ENCODE measurements at places on chromosomes 5 and 9.

- no peak for DNase-seq
Measured at GRCh38 chr9:134571326-134571931, 70.2 kb upstream of the COL5A1 start.

- no peak for DNase-seq
Measured at GRCh38 chr5:15487228-15487627, 12.8 kb upstream of the FBXL7 start.

GRCh38 chr5:139752506-139753473 lies 42.8 kb upstream of the PSD2 start:
- no peak for DNase-seq

GRCh38 chr5:111983459-111983858 lies 226.5 kb upstream of the NREP start:
- no peak for DNase-seq

DNA sequence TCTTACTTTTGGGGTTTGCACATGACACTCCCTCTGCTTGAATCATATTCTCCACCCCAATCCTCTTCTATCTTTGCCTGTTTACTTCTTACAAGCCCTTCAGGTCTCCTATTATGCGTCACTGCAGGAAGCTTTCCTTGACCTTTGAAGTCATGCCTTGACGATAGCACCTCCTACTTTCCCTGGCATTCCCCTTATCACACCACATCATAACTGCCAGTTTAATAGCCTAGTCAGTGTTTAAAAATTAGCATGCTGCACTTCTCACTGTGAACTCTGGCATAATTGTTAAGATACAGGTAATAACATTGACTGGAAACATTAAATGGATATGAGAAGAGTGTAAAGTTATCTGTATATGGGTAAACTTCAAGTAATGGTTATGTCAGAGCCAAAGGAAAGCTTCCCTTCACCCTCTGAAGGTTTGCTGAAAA lies 37.1 kb upstream of the CEP120 start:
- no peak for DNase-seq

- DNase-seq = no peak
Measured at GRCh38 chr5:171808453-171808852, 22.8 kb downstream of the SMIM23 start.

DNA sequence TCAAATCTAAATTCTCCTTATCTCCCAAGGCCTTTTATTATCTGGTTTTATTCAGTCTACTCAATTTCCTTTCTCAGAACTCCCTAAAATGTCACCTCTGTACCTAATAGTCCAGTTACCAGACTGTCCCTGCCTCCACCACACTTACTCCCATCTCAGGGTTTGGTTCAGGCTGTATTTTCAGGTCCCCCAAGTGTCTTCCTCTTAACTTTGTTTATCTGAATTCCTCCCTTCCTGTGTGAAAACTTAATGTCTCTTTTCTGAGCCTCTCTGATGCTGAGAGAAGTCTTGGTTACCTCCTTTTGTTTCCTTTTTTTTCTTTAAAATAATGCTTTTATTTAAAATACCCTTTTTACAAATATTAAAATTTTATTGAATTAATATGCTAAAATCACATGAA lies 133.4 kb downstream of the PAM start:
- DNase-seq = no peak

DNA sequence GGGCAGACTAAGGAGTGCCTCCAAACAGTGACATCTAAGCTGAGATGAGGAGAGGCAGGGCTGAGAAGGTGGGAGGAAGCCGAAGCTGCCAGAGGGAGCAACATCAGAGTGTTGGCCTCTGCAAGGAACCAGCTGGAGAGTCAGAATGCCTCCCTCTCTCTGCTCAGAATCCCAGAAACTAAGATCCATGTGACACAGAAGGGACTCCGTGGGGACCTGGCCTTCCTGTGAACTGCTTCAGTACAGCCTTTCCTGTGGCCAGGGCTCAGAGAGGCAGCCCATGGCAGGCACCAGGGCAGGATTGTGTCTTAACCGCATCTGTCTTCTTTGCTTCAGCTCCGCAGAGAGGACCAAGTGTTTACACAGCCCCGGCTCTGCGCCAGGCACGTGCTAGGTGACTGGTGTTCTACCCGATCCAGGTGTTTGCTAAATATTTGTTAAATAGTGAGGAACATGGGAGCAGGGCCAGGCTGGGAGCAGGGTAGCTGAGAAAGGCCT lies 33.5 kb downstream of the KCNMB1 start:
- DNase-seq = no peak

- no peak for DNase-seq
Measured at GRCh38 chr5:73204332-73204731, 31.3 kb downstream of the TMEM174 start.

GRCh38 chr5:132773601-132774355 lies 3.3 kb downstream of the SEPTIN8 start:
- DNase-seq = no peak

DNA sequence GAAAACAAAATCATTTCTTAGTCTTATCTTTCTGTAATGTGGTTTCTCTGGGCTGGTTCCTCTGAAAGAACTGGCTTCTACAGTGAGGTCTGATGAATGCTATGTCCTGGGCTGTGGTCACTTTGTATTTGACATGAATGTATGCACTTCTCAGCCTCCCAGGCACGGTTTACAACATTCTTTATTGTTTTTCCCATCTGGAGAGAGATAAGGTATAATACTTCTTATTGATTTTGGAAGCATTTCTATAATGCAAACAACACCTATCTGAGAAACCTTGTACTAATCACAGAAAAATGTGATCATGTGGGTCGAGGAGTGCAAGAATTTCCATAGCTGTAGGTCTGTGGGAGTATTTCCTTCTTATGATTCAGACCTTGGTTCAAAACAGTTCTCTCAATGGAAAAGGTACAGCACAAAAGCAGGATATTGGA lies 46.9 kb downstream of the ACTBL2 start:
- no peak for DNase-seq

DNA sequence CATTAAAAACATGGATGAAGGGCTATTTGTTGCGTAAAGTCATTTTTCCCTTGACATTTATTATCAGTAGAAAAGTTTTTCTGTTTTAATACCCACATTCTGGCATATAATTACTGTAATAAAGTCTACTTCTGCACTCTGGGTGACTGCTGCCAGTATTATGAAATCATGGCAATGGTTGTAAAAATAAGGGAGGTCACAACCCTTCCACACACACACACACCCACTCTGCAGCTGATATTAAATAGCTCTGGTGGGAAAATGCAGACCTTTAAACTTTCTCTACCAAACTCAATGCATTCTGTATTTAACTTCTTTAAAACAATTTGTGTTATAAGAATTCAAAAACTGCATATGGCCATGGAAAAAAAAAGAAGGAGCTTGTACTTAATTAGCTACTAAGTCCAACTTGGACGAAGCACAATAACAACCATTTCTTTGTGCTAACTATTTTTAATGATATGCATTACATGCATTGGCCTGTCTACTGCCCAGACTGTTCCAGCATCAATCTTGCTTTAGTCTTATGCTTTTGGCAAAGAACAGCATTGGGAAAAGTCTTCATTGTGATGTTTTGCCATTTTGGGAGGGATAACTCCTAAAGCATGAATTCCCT lies 137.6 kb upstream of the MAP3K1 start:
- DNase-seq = no peak

DNA sequence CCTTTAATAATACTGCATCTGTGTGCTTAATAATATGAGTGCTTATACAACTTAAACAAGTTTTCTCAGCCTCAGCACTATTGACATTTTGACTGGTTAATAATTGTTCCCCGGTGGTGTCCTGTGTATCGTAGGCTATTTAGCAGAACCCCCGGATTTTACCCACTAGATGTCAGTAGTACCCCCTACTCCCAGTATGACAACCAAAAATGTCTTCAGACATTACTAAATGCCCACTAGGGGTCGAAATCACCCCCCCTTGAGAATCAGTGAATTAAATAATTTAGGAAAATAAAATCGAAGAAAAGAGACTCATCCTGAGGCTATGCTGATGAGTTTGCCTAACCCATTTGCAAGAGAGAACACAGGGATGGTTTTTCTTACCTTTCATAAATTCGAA lies 166.3 kb downstream of the ATP10B start:
- no peak for DNase-seq

- DNase-seq = no peak
Measured at GRCh38 chr9:129595311-129595741, 25.6 kb downstream of the C9orf50 start.

DNA sequence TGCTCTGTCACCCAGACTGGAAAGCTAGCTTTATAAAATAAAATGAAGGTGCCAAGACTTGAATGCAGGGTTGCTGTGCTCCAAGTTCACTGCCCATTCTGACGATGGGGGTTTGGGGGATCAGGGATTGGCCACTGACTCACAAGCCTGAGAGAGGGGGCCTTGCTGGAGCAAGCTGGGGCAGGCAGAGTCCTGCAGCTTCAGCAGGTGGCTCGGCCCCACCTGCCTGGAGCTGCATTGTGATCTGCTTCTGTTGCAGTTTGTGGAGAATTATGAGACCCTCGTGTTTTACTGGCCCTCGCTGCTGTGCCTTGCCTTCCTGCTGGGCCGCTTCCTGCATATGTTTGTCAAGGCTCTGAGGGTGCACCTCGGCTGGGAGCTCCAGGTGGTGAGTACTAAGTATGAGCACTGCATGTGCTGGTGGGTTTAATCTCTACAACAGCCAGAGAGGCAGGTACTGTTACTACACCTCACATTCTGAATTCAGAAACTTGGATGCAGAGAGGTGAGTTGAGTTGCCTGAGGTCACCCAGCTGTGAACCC lies 31.1 kb upstream of the CCDC180 start:
- no peak for DNase-seq

GRCh38 chr9:136617746-136618579 lies 44.8 kb upstream of the EGFL7 start:
- no peak for DNase-seq

DNA sequence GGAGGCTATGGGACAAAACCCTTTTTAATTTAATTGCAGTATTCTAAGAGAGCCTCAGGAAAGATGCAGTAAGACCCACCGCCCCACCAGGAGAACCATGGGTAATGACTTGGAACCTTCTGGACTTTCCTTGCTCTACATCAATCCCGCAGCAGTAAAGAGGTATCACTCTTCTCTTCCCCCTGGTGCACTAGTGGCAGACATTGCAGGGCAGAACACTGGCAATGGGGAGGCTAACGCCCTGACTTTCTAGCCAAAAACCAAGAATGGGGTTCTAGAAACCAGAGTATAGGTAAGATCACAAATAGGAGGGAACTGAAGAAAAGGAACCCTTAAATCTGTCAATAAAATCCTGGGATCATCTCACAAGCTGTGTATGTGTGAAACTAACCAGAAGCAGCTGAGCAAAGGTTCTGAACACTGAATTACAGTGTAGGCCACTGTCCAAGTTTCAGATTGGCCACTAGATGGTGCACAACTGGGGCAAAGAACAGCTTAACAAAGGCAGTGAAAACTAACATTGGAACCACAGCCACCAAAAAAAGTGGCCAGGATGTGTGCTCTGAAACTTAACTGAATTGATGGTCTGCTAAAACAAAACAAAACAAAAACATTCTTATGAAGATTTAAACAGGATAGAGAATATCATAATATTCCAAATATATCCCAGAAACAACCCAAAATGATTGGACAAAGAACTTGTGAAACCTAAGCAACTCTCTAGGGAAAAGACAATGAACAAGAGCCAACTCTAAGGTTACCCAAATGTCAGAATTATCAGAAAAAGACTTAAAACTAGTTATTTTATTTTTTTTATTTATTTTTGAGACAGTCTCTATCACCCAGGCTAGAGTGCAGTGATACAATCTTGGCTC lies 6.6 kb upstream of the FAM151B start:
- no peak for DNase-seq

- DNase-seq = no peak
Measured at GRCh38 chr9:110472111-110472510, 107.4 kb downstream of the SVEP1 start.

GRCh38 chr5:181114844-181115778 lies 15.9 kb downstream of the OR2V1 start:
- DNase-seq = no peak

GRCh38 chr5:159440235-159440634 lies 109.9 kb upstream of the IL12B start:
- DNase-seq = no peak

GRCh38 chr5:154254896-154255295 lies 64.4 kb downstream of the GALNT10 start:
- no peak for DNase-seq

- DNase-seq = peak; percentile 29
Measured at GRCh38 chr9:97985058-97985861, 2.1 kb downstream of the ANP32B start.

- DNase-seq = no peak
Measured at GRCh38 chr9:625613-626012, 215.9 kb upstream of the DMRT1 start.

GRCh38 chr5:158635565-158635964 lies 464.2 kb downstream of the EBF1 start:
- DNase-seq = no peak

GRCh38 chr9:36991516-36992134 lies 42.4 kb downstream of the PAX5 start:
- DNase-seq = no peak

DNA sequence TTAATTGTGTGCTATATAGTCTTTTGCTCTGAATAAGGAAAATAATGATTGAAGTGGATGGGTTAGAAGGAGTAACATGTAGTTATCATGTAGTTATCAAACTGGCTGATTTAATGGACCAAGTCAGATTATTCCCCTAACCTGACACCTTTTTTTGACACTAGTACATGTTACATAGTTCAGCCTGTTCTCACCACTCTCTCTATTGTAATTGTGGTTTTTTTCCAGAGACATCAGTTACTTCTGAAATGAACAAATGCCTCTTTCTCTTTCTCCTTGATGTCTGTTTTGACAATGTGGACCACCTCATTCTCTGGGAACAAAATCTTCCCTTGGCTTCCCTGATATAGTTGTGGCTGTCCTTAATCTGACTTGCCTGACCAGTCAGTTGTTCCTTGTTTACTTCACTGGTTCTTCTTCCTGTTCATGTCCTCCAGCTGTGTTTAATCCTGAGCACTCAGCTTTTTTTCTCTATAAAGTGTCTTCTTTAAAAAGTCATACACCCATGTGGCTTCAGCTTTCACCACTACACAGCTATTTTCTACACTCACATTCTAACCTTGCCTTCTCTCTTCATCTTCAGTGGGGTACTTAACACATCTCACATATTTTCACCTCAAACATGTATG lies 243.4 kb downstream of the ARRDC3 start:
- DNase-seq = no peak

- DNase-seq = no peak
Measured at GRCh38 chr9:116156621-116157314, 3.2 kb downstream of the PAPPA start.

- peak; percentile 28 for DNase-seq
Measured at GRCh38 chr9:125829743-125830142, 82.6 kb downstream of the PBX3 start.

Measured in T-helper 9 cell (primary cell).